Islet precursor cell (in vitro differentiated cells): ENCODE measurements at places on chromosomes 5 and 9.

DNA sequence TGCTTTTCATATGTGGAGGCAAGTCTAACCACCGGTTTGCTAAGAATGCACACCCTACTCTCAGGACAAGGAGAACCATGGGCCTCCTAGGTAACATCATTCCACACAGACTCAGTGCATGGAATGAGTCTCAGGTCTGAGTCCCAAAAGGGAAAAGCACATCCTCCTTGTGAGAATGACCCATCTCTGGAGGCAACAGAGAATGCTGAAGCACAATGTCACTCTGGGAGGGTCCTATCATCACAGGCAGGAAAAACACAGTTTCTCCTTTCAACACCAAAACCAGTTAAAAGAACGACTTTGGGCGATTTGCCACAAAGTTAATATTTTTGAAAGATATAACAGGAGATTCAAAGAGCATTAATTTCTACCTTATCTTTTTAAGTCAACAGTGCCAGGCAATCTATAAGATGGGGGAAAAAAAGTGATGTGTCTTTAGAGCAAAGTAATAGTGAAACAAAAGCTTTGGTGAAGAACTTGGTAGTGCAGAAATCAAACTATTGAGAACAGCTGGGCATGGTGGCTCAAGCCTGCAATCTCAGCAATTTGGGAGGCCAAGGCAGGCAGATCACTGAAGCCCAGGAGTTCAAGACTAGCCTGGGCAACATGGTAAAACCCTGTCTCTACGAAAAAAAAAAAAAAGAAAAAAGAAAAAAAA is 97.3 kb downstream of the OXCT1 start:
- DNase-seq, result no peak

- no peak for DNase-seq
Observed at GRCh38 chr5:75656311-75657003, 45.2 kb downstream of the ANKDD1B start.

DNA sequence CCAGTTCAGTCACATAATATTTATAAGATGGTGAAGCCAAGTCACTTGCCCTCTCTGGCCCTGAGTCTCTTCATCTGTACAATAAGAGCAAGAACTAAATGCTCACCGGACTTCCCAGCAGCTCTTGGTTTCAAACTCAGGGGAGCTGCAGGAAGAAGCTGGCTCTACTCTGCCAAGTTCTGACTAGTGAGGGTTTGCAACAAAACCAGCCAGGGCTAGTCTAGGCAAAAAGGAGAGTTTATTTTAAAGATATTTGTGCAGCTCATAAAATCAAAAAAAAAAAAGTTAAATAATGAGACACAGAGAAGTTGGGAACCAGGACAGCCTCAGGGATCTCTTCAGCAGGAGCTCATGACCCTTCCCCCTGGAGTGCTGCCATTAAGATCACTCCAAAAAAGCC is 107.3 kb downstream of the DOCK2 start:
- DNase-seq, result peak; percentile 20

- no peak for DNase-seq
Observed at GRCh38 chr9:113546566-113546965, 83.0 kb downstream of the RGS3 start.
